Psoas muscle (tissue), 8 donors: ENCODE measurements at places on chromosomes 7 and 10. TPM values are rescaled to one million over a fixed set of nuclear protein-coding genes. Genes with fewer than 3 reads are reported as not detected.

DNA sequence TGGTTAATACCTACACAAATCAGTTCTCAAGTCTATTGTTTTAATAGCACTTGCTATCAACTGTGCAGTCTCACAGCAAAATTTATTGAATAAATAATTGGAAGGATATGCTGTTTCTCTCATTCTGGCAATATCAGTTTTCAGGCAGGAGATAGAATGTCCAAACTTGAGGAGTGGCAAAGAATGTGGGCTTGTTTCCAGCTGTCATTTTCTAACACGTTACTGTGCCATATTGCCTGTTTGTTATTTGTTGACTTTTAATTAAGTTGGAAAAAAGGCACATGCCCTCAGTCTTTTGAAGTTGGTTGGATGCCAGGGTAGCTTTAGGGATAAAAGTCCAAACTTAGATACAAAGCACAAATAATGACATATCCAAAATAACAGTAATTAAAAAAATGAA lies 52.2 kb downstream of the MAGI2 start:
- DNase-seq: no peak

- no peak for DNase-seq
Measured at GRCh38 chr7:149477494-149478443, 16.9 kb upstream of the ZNF777 start.

ZPBP gene
- polyA plus RNA-seq: not detected

DNA sequence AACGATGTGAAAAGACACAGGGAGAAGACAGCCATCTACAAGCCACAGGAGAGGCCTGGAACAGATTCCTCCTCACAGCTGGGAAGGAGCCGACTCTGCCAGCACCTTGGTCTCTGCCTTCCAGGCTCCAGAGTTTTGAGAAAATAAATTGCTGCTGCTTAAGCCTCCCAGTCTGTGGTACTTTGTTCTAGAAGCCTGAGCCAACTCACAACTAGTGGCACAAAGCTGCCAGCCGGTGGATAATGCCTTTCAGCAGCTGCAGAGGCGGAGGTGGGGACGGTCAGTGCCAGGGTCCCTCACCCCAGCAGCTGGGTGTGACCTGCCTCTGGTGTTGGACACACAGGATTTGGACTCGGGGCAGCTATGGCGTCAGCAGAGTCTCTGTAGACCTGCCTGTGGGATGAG lies 255.4 kb upstream of the PITRM1 start:
- DNase-seq: peak; percentile 75

CACUL1 gene
- 8.0 TPM for polyA plus RNA-seq

- DNase-seq: no peak
Measured at GRCh38 chr10:49594594-49594993, 15.5 kb upstream of the SLC18A3 start.

GRCh38 chr10:122530177-122530576 lies 30.4 kb upstream of the DMBT1 start:
- peak; percentile 44 for DNase-seq

- DNase-seq: no peak
Measured at GRCh38 chr10:110422548-110422947, 75.2 kb upstream of the DUSP5 start.

- no peak for DNase-seq
Measured at GRCh38 chr7:139708541-139708940, 69.3 kb downstream of the HIPK2 start.

NEUROG3 gene
- polyA plus RNA-seq: 0.01 TPM

DNA sequence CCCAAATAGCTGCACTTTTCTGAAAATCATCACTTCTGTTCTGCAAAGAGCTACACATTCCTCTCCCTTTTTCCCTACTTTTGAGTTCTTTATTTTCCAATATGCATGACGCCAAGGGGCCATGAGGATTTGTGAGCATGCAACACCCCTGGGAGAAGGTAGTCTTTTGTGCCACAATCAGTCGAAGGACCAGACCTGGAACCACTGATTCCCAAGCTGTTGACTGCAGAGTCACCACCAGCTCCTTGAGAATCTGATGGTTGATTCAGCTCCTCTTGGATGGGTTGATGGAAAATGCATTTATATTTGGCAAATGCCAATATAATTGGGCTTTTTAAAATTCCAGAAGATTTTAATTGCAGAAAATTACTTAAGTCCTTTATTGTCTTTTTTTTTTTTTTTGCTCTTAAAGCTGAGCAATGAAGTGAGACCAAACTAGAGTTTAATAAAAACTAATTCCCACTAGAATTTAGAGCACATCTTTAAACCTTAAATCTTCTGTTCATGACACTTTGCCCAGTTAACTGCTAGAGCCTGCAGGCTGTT lies 554.1 kb downstream of the TNS3 start:
- no peak for DNase-seq

GRCh38 chr7:4713183-4713784 lies 31.2 kb downstream of the FOXK1 start:
- no peak for DNase-seq

DNA sequence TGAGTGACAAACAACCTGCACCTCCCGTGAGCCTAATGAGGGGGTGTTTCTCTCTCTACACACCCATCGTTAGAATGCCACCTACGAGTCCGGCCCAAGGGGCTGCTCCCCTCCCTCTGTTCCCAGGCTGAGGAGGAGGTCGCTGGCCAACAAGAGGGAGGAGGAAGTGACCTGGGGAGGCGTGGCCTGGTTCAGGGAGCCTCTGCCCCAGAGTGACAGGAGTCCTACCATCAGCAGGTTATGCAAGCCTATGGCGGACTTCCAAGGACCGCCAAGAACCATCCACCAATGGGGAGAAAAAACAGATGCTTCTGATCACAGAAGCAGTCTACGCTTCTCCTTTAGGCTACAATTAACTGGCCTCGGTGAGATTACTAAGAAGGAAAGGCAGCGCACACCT lies 12.3 kb upstream of the EGFR start:
- DNase-seq: no peak

GRCh38 chr10:102117391-102118159 lies 2.6 kb downstream of the LDB1 start:
- DNase-seq: peak; percentile 91
